ENCODE measurements at places on chromosomes 12 and 14.

- no peak for DNase-seq
Observed at GRCh38 chr12:93315907-93316622, 61.7 kb upstream of the NUDT4 start.

GRCh38 chr12:21655591-21655990, 2.1 kb downstream of the LDHB start:
- DNase-seq = no peak

DNA sequence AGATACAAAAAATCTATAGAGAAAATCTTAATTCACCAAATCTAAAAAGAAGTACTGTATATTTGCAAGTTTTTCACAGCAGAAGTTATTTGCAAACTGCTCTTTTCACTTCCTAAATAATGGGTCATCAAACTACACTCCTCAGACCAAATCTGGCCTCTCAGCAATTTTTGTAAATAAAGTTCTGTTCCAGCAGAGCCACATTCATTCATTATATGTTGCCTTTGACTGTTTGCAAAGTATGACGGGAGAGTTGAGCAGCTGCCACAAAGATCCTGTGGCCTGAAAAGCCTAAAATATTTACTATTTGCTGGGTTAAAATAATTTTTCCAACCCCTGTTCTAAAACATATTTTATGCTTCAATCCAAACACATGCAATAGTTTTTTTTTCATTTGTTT, 1222.3 kb upstream of the SEL1L start:
- DNase-seq = no peak

DNA sequence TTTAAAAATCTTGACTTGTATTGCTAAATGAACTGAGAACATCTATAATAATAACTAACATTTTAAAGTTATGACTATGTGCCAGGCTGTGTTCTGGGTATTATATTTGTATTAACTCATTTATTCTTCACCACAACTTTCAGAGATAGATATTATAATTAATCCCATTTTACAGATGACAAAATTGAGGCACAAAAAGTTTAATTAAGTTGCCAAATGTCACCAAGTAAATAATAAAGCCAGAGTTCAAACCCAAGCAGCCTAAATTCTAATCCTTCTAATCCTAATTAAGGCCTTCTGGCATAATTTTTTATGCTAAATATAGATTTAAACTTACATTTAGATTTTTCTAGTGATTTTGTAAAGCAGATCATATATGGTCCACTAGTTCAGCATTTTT, 17.5 kb upstream of the TUBA1A start:
- no peak for DNase-seq

- DNase-seq = no peak
Observed at GRCh38 chr12:69789351-69789750, 35.7 kb upstream of the MYRFL start.

- peak; percentile 31 for DNase-seq
Observed at GRCh38 chr12:1915082-1915968, 3.1 kb downstream of the CACNA2D4 start.

- DNase-seq = peak; percentile 6
Observed at GRCh38 chr12:40261937-40262336, 37.1 kb downstream of the LRRK2 start.

DNA sequence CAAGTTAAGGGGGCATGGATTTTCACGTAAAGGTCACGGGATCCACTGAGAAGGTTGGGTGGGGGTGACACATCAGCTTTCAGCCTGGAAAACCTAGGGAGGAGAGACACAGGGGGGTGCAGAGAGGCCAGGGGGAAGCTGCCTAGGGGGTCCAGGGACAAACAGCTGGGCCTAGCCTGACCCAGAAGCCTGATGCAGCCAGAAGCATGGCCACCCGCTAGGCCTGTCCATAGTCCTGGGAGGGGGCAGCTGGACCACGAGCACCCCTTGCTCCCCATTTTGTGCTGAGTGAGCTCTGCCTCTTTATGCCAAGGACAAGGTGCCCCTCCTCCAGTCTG, 322.7 kb upstream of the RTL1 start:
- DNase-seq = no peak

GRCh38 chr12:76241371-76241770, 106.8 kb downstream of the BBS10 start:
- DNase-seq = no peak

DNA sequence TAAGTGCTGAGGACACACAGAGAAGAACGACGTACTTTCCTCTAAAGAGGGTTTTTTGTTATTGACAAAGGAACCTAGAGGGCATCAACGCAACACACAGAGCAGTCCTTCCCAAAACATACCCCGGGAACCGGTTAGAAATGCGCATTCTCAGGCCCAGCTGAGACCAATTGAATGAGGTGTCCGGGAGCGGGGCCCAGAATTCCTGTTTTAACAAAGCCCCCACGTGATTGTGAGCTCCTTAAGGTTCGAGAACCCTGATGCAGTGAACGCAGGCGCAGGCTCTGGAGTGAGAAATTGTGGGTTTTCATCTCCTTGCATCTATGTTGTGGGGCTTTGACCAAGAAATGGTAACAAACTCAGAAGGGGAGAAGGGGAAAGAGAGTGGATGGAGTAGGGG, 51.0 kb upstream of the TBX3 start:
- DNase-seq = no peak

DNA sequence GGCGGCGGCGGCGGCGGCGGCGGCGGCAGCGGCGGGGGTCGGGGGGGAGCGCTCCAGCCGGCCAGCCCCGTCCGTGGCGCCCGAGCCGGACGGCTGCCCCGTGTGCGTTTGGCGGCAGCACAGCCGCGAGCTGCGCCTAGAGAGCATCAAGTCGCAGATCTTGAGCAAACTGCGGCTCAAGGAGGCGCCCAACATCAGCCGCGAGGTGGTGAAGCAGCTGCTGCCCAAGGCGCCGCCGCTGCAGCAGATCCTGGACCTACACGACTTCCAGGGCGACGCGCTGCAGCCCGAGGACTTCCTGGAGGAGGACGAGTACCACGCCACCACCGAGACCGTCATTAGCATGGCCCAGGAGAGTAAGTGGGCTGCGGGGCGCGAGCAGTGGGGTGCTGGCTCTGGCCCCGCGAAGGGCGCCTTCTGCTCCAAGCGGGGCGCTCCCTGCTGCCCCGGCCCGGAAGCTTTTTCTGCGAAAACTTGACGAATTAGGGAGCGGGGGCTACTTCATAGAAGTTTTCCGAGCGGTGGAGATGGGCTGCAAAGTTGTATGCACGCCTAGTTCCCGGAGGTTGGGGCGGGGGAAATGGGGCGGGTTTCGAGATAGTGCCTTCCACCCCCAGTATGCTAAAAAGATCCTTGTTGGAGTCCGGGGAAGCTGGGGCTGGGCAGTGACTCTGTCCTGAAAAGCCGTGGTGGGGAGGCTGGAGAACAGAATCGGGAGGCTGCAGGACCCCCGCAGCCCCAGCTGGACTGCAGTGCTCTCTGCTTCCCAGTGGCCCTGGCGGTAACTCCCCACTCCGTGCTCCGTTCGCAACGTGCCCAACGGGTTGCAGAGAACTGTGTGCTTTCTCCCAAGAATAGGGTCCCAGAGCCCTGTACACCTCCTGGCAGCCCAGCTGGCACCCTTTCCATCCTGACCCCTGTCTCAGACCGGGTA, 751 bp downstream of the GDF11 start:
- DNase-seq = peak; percentile 78

- DNase-seq = peak; percentile 71
Observed at GRCh38 chr14:50321009-50321660, 9.0 kb downstream of the DMAC2L start.

DNA sequence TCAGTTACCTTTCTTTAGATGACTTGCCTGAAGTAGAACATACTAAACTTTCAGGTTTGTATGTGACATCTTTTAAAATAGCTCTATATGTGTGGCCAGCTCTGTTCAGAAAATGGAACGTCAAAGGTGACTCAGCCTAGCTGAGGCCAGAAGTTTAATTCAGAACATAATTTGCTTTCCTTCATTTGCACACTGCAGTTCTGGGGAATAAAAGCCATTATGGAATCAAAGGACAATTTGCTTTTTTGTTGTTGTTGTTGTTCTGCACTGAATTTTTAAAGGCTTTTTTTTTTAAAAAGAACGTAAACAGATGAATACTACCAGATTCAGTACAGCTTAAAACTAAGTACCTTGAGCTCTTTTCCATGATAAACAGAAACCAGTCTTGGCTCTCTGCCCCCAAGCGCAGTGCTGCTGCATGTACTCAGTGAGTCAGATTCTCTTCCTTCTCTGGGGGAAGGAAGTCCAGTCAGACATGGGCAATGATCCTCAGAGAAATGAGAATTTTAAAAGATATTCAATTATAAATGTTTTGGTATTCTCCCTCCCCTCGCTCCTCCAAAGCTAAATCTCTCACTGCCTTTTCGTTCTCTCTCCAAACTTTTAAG, 644.2 kb downstream of the NOVA1 start:
- no peak for DNase-seq

GRCh38 chr14:95225251-95225887, 68.0 kb upstream of the DICER1 start:
- no peak for DNase-seq

GRCh38 chr12:20305470-20305869, 62.9 kb upstream of the PDE3A start:
- DNase-seq = no peak

DNA sequence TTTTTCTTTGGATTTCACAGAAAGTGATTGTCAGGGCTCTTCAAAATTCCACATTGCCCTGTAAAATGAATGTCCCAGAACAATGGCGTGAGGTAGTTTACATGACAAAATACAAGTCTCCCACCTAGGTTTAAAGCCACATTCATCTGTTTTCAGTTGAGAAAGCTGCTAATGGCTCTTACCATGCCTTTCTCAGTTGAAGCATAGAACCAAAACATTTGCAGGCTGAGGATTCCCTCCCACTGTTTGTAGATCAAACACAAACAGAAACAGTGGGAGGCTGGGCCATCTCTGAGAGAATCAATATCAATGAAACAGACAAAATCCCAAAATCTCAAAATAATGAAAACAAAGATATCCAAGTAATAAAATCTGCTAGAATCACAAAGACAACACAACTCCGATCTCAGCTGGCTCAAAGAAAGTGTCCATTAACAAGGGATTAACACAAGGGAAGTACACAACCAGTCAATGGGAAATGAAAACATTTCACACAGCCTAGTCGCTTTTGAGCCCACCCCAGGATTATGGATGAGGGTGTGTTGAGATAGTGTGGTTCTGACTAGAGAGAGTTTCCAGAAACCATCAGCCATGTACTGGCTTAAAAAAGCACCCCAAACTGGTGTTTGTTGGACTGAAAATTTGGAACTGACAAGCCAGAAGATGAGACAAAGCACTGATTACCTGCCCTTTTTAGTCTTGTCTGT, 54.5 kb upstream of the TMEM260 start:
- DNase-seq = no peak

DNA sequence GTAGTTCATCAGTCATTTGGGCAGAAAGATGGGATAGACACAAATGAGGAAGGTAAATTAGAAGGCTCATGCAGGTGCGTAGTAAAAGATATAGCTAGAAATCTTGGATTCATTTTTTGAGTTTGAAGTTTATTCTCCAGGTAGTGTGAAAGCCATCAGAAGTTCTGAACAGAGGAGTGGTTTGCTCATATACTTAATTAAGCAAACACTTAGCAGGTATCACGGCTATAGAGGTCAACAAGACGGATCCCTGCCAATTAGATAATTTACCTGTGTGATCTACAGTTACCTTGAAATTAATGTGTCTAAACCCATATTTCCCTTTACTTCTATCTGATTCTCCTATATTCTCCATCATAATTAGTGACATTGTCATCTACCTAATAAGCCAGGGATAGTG, 29.7 kb downstream of the PALS1 start:
- no peak for DNase-seq

- no peak for DNase-seq
Observed at GRCh38 chr14:48731260-48731659, 854.9 kb downstream of the RPS29 start.

DNA sequence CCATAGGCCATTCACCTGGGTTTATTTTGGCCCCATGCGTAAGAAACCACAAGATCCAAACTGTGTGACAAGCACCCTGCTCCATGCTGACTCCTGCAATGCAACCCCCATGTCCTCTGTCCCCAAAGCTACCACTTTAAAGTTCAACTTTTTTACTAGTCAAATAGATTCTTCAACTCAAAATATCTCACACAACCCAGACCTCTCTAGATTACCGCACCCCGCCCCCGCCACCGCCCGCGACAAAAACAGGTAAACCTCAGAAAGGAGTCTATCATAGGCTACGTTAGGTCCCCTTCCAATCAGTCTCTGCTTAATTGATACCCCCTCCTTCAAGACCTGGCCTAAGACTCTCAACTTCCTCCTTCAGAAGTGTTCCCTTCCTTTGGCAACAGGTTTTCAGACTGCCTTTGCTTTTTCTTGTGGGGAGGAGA, 2.2 kb downstream of the ZFP36L1 start:
- no peak for DNase-seq

DNA sequence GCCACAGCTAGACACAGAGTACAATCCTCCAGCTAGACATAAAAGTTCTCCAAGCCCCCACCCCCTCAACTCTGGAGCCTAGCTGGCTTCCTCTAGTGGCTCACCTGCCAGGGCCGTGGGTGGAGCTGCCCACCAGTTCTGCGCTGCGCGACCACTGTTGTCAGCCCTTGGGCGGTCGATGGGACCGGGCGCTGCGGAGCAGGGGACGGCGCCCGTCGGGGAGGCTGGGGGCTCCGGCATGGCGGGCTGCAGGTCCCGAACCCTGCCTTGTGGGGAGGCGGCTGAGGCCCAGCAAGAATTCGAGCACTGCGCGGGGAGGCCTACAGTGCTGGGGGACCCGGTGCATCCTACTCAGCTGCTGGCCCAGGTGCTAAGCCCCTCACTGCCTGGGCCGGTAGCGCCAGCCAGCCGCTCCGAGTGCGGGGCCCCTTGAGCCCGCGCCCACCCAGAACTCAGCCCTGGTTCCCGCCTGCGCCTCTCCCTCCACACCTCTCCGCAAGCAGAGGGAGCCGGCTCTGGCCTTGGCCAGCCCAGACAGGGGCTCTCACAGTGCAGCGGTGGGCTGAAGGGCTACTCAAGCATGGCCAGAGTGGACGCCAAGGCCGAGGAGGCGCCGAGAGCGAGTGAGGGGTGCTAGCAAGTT, 51.0 kb downstream of the RTN1 start:
- no peak for DNase-seq

- no peak for DNase-seq
Observed at GRCh38 chr12:3103806-3104205, 26.6 kb downstream of the TSPAN9 start.

- DNase-seq = no peak
Observed at GRCh38 chr12:57242329-57242690, 8.7 kb downstream of the STAC3 start.

- no peak for DNase-seq
Observed at GRCh38 chr12:2879853-2880252, 2.8 kb downstream of the RHNO1 start.

DNA sequence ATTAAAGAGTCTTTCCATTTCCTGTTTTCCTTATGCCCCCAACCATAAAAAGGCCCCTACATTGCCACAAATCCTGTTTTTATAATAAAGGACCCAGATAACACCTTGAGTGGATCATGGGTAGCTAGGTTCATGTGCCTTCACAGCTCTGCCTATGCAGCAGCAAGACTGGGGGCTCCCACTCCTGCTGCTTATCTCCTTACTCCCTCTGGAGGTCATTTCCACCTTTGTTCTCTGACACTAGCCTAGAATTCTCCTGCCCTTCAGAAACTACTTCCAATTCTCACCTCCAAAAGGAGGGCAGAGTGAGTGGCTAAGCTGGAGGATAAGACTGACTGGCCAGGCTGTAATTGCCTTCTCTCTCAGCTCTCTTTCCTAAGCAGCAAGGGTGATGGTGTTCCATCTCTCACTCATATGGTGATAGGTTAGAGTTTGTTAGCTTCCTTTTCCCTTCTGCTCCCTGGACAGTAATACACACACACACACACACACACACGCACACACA, 20.0 kb upstream of the STAC3 start:
- DNase-seq = no peak

GRCh38 chr14:69694730-69695281, 72.1 kb upstream of the SRSF5 start:
- no peak for DNase-seq
